ENCODE measurements at places on chromosomes 6 and 20.

GRCh38 chr6:160134779-160135547 is 13.3 kb downstream of the SLC22A1 start:
- no peak for DNase-seq

GRCh38 chr6:103783329-103783728 is 1076.4 kb downstream of the HACE1 start:
- no peak for DNase-seq

DNA sequence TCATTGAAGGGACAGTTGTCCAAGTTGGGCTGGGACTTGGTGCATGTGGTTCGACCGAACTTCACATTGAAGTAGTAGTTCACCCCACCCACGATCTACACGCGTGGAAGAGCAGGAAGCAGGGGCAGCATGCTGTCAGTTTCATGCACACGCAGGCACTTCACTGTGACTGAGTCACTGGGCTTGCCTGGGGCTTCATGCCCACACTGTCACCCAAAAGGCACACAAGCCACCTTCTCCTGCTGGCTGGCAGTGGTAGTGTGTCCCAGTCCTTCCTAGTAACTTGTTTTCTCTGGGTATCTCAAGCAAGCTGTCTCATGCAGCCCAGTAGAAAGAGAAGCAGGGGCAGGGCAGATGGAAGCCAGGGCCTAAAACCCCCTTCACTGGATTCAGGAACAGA is 2.0 kb downstream of the CST5 start:
- no peak for DNase-seq

DNA sequence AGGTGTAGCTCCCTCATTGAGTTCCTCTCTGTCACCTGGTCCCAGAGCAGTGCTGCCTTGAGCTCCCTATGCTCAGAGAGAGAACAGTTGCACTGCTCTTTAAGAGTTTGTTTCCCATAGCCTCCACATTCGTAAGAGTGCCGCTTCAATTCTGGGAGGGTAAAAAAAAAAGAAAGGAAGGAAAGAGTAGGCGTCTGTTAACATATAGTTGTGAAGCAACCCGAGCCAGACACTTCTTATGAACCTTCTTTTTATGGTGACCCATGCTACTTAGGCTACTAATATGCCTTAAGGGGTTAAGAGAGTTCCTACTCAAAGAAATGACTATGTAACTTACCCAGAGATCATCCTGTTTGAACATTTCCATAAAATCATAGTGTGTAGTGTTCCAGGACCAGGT is 4.3 kb upstream of the ARG1 start:
- no peak for DNase-seq

- DNase-seq, result no peak
Observed at GRCh38 chr6:163437466-163437865, 22.9 kb downstream of the QKI start.

GRCh38 chr20:36399147-36399968 is 93.2 kb downstream of the DLGAP4 start:
- DNase-seq, result no peak

DNA sequence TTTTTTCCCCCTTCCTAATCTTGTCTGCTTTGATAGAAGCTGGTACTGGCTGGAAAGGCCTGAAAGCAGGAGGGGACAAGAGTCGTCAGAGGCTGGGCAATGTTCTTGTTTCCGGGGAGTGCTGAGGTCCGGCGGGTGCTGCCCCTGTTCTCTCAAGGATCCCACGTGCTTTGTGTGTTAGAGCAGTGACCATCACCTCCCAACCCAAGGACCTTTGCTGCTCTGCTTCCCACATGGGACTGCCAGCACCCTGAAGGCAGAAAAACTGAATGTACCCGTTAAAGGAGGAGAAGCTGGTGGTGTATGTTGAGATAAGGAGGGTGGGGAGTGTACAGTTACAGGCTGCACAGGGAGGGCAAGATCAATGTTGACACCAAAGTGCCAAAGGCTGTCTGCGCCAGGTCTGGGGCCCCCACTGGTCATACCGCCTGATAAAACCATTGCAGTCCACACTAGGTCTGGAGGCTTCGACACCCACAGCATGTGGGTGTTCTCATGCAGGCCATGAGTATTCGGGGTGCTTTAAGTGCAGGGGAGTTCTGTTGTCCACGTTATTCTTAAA is 15.0 kb downstream of the C20orf173 start:
- no peak for DNase-seq

DNA sequence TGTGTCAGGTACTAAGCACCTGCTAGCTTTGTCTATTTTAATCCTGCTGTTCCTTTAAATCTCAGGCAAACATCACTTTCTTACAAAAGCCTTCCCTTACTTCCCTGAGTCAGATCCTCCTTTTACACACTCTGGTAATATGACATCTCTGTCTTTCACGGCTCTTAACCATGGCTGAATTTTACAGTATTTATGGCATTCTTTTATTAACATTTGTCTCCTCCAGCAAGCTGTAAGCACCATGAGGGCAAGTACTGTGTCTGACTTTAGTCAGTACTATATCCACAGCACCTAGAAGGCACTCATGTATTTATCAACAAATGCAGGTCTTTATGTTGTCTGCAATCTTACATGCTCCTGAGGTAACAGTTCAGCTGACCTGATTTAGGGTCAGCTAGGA is 33.7 kb upstream of the HBS1L start:
- no peak for DNase-seq

GRCh38 chr6:17904491-17905120 is 82.8 kb downstream of the KIF13A start:
- DNase-seq, result no peak

DNA sequence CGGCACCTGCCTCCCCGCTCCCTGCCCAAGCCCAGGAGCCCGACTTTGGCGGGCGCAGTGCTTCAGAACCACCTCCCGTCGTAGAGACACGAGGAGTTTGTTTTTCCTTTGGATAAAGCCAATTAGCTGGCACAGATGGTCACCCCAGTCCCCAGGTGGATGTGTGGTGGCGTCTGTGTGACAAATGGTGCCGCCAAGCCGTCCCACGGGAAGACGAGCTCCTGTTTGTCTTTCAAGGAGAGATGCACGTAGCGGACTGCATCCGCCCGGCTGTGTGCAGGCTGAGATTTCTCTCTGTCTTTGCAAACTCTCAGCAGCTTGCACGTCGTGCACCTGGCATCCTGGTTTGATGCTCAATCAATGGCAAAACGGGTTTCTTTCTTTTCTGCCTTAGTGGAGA is 16.1 kb upstream of the MRGBP start:
- no peak for DNase-seq

DNA sequence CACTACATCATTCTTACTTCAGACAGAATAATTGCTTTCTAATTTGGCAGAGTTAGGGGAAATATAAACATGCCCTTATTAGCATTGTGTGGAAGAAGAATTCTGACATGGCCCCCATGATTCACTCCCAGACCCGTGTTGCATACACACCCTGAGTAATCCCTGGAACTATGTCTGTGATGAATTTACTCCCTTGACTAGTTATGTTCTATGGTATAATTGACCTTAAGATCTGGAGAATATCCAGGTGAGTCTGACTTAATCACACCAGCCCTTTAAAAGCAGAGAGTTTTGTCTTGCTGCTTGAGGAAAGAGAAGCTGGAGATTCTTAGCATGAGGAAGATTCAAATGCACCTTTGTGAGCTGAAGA is 262.9 kb downstream of the SOX4 start:
- no peak for DNase-seq

GRCh38 chr6:144246988-144247387 is 38.1 kb upstream of the UTRN start:
- no peak for DNase-seq

DNA sequence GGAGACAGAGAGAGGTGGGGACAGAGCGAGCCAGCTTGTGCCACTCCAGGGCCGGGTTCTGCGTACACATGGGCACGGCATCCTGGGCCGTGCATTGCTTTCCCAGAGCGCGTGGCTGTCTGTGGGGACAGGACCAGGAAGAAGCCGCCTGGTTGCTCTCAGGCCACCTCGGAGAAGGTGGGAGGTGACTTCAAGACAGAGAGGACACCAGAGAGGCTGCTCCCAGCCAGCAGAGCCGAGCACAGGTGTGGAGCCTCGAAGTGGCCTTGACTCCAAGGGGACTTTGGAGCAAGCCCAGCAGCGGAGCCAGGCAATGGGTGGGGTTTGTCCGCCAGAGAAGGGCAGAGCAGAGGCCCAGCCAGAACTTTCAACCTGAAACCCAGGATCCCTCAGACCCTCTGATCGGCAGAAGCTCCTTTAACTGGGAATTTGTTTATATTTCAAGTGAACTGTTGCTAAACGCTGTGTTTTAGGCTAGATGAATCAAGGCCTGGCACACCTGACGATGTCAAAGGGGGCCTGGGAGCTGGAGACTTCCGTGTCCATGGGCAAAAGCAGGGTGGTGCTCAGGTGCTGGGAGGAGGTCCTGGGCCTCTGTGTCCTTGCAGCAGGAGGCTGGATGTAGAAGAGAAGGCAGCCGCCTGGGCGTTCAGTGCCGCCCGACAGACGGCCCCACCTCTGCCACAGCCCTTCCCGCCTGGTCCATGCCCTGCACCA is 262.1 kb downstream of the DLL1 start:
- no peak for DNase-seq

GRCh38 chr6:117568247-117568646 is 34.1 kb downstream of the GOPC start:
- DNase-seq, result no peak

- no peak for DNase-seq
Observed at GRCh38 chr6:148235446-148235845, 107.2 kb upstream of the SASH1 start.

DNA sequence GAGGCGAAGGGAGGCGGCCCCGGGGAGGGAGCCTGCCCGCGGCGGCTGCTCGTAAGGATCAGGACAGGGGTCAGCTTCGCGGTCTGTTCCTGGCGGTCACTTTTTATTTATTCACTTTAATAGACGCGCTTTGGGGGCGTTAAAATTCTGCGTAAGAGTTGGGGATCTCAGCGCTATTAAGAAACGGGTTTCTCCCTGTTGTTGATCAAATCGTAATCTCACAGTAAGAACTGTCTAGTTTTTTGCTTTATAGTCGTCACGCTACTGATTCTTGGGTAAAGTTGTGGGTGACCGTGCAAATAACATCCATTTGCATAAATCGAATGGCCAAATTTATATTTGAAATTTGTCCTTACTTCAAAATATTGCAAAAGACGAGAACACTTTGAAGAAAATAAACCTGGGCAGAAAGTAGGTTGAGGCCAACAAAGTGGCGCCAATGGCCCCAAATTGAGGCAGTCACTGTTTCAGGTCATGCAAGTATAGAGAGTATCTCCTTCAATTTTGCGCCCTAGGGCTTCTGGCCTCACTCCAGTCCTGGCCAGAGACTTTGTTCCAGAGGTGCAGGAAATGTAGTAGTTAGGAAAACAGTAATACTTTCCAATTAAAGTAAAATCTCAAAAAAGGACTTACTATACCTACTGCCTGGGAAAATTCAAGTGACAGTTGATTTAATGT is 963 bp upstream of the RMND1 start:
- no peak for DNase-seq

DNA sequence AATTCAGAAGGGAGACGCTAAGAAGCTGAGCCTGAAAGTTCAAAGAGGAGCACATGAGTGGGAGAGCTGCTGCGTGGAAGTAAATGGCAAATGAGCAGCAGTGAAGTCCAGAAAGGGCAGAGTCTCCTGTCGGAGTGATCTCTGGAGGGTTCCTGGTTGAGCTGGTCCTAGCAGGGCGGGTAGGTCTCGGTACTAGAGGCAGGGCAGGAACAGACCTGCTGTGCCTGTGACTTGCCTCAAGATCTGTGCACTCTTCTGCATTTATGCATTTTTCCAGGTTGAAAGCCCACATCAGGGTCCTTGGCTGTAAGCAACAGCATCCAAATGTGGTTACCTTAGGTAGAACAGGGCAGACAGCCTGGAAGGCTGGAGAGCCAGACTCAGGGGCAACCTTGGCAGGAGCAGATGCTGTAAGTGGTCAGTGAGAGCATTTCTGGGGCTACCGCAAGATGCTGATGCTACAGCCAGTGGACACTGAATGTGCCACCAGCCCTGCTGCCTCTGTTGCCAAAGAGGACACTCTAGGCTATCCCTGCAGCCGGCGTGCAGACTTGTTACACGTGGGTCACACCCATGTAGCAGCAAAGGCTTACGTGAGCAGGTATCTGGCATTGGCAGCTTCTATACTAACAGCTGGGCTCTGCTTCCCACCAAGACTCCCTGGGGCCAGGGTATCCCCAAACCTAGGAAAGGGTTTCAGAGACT is 8.4 kb downstream of the DUSP22 start:
- DNase-seq, result no peak

Measured in stimulated activated CD4-positive, alpha-beta T cell treated with anti-CD3 and anti-CD28 coated beads, TNF-alpha, amount 100 ng/mL, for 1 hour (primary cell).